ENCODE measurements at places on chromosomes 4 and X.

DNA sequence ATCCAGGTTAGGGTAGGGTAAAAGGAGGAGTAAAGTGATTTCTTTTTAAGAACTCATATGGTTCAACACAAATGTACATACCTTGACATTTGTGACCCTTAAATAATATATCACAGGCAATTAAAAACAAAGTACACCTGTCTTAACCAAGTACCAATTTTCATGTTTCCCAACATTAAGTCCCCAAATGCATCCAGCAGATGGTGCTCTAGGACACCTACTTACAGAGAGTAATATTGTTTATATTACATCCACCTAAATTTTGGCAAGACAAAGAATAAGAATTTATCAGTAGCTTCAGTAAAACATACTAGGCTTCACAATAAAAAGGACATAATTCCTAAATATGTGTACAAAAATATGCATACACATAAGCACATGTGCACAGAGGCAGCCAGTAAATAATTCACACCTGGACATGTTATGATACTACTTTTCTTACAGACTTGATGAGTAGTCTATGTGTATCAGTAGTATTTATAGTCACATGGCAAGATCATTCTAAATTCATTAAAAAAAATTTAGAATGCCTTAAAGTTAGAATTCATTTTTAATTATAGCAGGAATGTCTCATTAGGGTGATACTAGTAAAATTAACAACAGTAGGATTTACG, 219.7 kb downstream of the DCLK2 start:
- no peak for DNase-seq

- no peak for DNase-seq
Measured at GRCh38 chr4:3358656-3359055, 65.8 kb downstream of the RGS12 start.

- no peak for DNase-seq
Measured at GRCh38 chr4:152825336-152825735, 45.6 kb downstream of the ARFIP1 start.

DNA sequence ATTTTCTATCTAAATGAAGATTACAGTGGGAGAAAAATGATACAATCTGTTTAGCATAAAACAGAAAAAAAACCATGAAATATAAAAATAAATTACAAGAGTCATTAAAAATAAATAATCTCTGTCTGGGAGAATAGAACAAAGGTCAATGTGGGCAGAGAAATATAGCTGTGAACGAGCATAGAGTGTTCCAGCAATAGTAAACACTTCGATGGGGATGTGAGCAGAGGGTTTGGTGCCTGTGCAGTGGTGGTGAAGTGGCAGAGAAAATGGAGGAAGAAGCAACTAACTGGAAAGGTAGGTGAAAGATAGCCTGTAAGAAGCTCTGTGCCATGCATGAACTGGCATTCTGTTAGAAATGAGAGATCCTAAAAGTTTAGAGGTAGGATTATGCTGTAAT, 64.9 kb downstream of the ANKRD50 start:
- DNase-seq = no peak

DNA sequence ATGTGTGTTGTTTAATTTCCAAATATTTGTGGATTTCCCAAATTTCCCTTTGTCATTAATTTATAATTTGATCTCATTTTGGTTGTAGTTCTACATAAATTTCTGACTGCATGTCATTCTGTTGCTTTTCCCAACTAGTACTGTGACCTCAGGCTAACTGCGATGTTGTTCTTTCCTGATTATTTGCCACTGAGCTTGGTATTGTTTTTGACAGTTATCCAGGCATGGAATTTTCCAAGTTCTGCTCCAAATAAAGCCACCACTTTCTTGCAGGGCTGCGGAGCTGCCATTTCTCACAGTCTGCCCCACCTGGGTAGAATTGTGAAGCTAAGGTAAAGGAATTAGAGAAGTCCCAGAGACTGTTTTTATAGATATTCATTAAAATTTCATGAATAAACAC, 328.8 kb downstream of the ZNF674 start:
- DNase-seq = no peak

GRCh38 chr4:173270312-173271027, 63.7 kb downstream of the HMGB2 start:
- no peak for DNase-seq

- DNase-seq = no peak
Measured at GRCh38 chr4:143383005-143383574, 46.4 kb downstream of the GAB1 start.
